Kidney tubule cell (primary cell): ENCODE measurements at places on chromosomes 12 and 14.
A peak's percentile ranks its signal among the peaks of the same experiment; 100 is the strongest.

DNA sequence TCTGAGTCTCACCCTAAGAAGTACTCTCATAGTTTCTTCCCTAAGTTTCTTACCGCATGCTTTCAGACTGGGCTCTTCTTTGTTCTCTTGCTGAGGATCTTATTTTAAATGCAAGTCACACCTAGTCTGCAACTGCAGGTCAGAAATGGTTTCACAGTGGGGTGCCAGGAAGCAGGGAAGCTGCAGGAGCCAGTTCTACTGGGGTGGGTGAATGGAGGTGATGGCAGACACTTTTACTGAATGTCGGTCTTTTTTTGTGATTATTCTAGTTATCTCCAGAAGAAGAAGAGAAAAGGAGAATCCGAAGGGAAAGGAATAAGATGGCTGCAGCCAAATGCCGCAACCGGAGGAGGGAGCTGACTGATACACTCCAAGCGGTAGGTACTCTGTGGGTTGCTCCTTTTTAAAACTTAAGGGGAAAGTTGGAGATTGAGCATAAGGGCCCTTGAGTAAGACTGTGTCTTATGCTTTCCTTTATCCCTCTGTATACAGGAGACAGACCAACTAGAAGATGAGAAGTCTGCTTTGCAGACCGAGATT is 1.7 kb downstream of the FOS start:
- DNase-seq: no peak

DNA sequence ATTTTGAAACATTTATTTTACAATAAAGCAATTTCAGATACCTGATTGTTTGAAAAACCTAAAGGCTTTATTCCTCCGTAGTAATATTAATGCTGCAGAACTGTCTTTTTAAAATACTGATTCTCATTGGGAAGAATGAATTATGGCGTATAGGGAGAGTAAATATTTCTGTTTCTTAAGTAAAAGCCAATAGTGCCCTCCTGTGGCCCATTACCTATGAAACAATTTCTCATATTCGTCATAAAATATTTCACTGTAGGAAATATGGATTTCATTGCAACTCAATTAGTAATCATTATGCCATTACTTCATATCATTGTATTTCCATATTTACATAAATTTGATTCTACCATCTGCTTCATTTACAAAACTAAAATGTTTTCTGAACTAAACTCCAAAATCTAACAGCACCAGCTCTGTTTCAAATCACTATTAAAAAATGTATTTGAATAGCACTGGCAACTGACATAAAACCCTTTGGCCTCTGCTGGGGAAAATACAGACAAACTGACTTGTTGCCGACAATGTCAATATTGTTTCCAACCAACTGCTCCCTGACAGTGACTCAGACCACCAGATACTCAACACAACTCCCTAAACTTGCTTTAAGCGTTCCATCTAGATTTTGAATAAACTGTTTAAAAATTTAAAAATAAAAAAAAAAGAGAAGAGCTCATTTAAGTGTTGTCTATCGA is 290.3 kb downstream of the NAV3 start:
- DNase-seq: no peak

DNA sequence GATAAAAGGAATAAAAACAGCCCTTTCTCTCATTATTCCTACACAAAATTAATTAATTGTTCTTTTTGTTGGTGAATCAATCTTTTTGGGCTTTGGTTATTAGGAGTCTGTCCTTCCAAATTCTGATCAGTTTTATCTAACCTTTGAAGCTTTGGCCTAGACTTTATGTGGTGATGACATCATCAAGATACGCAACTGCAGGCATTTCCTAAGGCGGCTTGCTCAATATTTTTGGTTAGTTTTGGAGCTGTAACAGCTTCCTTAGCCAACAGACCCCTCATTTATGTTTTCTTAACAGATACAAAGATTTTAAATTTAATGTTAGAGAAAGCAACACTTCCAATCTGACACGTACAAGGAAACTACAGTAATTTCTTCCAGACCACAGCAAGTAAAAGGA is 87.8 kb upstream of the PDE3A start:
- DNase-seq: no peak

GRCh38 chr14:99287269-99287942 is 15.4 kb upstream of the BCL11B start:
- no peak for DNase-seq

DNA sequence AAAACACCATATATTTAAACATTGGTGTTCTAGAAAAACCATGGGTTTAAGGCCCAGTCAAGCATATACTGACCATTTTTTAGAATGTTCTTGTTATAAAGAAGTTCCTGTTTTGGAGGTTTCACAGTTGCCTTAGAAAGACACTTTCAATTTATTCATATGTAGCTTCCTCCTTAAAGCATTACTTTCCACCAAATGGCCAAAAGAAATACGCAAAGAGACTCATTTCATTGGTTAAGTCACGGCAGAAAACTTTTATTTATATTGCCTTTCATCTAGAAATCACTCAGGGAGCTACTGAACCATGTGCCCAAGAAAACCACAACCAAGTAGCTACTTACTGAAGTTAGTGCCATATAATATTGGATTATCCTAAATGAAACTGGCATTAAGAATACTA is 40.0 kb downstream of the MYBPC1 start:
- DNase-seq: no peak

DNA sequence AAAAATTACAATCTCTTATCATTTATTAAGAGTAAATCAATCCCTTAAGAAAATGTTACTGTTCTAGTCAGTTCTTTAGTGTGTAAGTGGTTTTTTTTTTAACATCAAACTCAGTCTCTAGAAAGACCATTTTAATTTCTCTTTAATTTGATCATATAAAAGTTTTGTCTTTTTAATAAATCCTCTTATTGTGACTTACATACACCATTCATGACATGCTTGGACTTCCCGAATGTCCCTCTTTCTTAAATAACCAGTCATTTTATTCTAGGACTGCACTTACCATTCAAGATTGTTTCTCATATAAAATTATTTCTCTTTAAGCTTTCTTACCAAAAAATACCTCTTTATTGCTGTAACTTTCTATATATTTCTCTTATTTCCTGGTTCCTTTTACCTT is 60.8 kb upstream of the EVL start:
- DNase-seq: no peak

DNA sequence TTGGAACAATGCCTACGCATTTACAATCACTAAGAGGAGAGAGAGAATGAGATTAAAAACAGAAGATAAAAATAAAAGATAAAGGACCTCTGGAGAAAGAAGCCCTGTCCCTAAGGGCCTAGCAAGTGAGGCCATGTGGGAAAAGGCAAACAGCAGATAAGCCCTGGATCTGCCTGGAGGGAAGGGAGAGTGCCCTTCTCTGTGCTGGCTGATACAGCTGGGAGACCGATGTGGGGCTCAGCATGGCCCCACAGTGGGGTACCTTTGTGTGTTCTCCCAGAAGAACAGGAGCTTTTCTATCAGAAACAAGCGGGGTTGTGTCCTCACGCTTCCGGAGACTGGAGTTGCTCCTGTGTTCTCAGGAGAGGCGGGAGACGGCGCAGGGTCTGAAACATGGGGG is 59.9 kb downstream of the TMCC3 start:
- no peak for DNase-seq

DNA sequence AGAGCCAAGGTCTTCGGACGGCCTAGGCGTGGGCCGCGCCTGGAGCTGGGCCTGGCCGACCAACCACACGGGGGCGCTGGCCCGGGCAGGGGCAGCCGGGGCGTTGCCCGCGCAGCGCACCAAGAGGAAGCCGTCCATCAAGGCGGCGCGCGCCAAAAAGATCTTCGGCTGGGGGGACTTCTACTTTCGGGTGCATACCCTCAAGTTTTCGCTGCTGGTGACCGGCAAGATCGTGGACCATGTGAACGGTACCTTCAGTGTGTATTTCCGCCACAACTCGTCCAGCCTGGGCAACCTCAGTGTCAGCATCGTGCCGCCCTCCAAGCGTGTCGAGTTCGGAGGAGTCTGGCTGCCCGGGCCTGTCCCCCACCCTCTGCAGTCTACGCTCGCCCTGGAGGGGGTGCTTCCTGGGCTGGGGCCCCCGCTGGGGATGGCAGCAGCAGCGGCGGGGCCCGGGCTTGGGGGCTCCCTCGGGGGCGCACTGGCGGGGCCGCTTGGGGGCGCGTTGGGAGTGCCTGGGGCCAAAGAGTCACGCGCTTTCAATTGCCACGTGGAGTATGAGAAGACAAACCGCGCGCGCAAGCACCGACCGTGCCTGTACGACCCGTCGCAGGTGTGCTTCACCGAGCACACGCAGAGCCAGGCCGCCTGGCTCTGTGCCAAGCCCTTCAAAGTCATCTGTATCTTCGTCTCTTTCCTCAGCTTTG is 4.4 kb upstream of the SHMT2 start:
- DNase-seq: no peak

GRCh38 chr14:104925214-104925854 is 655 bp downstream of the PLD4 start:
- DNase-seq: no peak

- no peak for DNase-seq
Observed at GRCh38 chr12:120093592-120094355, 22.8 kb downstream of the RAB35 start.

- DNase-seq: no peak
Observed at GRCh38 chr12:123764109-123764508, 2.0 kb downstream of the DNAH10 start.

- peak; percentile 94 for DNase-seq
Observed at GRCh38 chr12:114668151-114668885, 15.7 kb downstream of the TBX3 start.

DNA sequence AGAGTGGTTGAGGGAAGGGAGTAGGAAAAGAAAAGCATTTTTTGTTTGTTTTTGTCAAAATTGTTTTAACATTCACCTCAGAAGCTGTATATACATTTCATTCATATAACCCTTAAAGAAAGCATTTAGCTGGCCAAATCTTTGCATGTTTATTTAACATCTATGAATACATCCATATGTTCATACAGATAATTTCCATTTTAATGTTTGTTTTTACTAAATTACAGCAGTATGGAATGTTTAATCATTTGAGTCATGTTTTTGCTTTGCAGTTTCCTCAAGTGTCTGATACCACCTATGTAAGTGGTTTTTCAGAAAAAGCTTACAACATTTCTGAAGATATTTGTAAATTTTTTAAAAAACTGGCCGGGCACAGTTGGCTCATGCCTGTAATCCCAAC is 84.3 kb upstream of the ATF1 start:
- no peak for DNase-seq

DNA sequence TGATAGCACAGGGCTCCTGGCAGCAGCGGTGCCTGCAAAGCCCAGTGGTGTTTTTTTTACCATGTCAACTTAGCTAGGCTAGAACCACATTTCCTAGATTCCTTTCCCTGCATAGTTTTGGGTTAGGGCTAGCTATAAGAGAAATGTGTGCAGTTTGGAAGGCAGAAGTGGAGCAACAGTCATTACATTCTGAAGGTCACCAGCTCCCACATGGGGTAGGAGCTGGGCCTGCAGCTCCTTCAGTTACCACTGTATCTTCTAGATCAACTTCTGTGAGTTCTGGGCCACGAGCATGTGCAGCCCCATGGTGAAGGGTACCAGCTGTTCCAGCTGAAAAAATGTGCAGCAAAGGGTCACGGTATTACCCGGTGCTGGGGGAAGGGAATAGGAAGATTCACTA is 2.3 kb upstream of the SLC25A3 start:
- DNase-seq: no peak

DNA sequence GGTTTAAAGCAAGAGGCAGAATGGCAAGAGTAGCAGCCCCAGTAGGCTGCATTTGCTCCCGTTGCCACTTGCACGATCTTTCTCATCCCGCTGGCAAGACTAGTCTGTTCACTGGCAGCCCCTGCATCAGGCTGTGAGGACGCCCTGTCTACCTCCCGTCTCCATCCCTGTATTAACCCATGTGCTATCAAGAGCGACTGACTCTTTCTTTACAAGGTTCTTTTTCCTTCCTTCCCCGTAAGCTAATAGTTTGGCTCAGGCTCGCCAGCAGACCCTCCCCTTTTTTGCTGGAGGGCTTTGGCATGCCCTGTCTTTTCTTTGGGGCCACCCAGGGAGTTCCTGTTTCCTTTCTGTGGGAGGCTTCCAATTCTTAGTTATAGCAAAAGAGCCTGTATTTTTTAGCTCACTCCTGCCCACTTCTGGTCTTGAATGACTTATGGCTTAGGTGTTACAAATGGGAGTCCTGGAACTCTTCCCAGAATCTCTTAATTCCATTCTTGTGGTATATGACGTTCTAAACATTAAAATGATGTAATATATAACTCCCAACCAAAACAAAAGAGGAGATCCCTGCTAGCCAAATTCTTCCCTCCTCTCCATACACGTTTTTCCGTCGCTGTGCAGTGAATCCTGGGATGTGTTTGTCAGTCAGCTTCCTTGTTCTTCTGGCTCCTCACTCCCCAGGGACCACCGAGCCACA is 149.0 kb downstream of the PRKCH start:
- DNase-seq: peak; percentile 83

DNA sequence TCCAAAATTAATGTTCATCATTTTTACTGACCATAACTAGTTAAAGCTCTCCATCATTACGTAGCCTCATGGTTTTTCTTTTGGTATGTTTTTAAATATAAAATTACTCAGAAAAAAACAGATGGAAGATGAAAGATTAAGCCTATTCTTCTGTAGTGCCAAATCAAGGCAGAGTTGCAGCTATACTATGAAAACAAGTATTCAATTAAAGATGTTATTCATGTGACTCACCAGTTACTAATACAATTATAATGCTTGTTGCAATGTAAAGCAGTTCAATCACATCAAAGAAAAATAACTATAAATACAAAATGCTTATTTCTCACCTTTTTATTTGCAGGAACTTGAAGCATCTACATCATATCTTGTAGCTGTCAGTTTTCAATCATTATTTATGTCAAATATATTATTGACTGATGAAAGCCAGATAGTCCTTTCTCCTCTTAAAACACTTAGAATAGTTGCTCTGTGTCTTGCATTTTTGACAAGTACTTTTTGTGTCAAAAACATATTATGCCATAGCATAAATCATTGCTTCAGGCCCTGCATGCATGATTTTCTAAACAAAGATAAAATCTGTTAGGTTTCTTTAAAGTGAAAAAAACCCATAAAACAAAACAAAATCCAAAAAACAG is 36.0 kb upstream of the TRHDE start:
- DNase-seq: no peak

- DNase-seq: no peak
Observed at GRCh38 chr14:103273745-103274615, 60.1 kb upstream of the EIF5 start.

GRCh38 chr14:55948399-55948798 is 169.8 kb upstream of the PELI2 start:
- DNase-seq: no peak

GRCh38 chr14:20857630-20858261 is 33.4 kb upstream of the RNASE3 start:
- DNase-seq: peak; percentile 67

- DNase-seq: no peak
Observed at GRCh38 chr14:91046488-91047072, 13.9 kb downstream of the RPS6KA5 start.

DNA sequence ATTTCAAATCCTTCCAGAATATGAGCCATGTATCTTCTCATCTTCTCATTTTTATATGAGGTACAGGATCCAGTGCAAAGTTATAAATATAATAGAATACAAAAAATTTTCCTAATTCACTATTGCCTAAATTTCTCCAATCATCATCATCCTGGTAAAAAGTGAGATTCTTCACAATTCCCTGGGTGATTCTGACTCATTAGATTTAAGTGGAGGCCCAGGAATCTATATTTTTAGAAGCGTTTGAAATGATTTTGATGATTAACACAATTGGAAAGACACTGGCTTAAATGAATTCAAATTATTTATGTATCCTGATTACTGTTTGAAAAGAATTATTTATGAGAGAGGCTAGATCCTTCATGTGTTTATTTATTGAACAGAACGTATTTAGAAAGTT is 380.3 kb upstream of the PDE3A start:
- no peak for DNase-seq
